ENCODE measurements at places on chromosomes 12 and 14. TPM values are rescaled to one million over a fixed set of nuclear protein-coding genes. Genes with fewer than 3 reads are reported as not detected.

GRCh38 chr12:66624806-66625205 lies 54.1 kb downstream of the GRIP1 start:
- no peak for DNase-seq

- no peak for DNase-seq
Observed at GRCh38 chr14:32352631-32353030, 23.5 kb downstream of the AKAP6 start.

PKP2 gene
- total RNA-seq: 402 TPM

GRCh38 chr12:14935031-14935430 lies 3.3 kb downstream of the ERP27 start:
- DNase-seq: no peak

GRCh38 chr14:60363275-60363674 lies 114.3 kb downstream of the PPM1A start:
- no peak for DNase-seq

DNA sequence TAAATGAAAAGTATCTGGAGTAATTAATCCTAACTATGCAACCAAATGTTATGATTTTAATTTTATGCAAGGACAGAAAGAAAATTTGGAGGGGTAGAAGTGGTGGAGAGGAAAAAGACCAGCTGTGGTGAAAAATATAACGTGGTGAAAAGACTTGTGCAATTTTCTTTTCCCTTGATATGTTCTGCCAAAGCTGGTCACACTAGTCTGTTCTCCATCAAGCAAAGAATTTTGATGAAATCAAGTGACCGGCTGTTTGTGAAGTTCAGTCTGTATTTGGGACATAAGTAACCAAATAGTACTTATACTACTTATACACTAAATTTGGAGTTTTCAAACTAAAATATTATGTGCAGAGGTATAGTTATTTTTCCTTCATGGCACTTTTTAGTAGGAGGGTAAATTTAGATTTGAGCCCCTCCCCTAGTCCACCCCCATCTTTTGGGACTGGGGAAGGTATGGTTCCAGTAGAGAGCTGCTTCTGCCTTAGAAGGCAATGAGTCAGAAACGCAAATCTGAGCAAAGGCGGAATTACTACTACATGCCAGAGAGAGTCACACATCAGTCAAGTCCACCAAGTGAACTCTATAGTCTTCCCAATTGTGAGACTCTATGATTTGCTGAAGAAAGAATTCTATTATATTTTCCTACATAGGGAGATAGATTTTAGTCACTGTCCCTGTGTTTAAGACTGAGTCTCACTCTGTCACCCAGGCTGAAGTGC lies 229.7 kb downstream of the SLC25A21 start:
- DNase-seq: no peak

- DNase-seq: no peak
Observed at GRCh38 chr12:120708651-120709050, 1.6 kb upstream of the UNC119B start.

DNA sequence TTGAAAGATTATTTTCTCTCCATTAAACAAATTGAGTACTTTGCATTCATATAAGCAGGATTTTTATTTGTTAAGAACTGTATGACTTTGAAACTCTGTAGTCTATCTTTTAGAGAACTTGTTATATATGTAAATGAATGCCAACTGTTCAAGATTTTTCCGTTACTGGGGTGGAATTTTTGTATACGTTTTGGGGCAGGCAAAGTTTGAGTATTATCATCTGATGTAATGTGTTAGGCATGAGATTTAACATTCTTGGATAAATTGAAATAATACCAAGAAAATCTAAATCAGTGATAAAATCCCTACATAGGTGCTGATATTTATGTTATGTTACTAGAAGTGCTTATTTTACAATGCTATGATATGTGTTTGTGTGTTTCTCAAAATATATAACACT lies 8.4 kb downstream of the CNOT2 start:
- no peak for DNase-seq

- DNase-seq: no peak
Observed at GRCh38 chr14:104935955-104936354, 11.3 kb downstream of the PLD4 start.

DNA sequence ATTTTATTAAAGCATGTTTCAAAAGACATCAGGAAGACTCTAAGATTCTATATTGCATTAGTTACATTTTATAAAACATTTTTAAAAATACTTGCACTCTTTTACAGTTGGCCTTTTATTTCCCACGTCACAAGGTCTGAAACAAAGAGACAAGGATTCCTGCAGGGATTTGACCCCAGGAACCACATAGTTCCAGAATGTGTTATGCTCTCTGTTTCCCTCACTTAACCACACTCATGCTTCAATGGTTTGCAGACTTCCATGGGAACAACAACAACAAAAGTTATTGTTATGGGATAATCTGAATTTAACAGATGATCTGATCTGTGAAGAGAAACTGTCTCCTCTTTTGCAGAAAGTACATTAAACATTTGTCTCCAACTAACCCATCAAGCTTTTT lies 104.3 kb upstream of the PPFIA2 start:
- DNase-seq: no peak

All from heart left ventricle (tissue), 16 donors.